ENCODE measurements at places on chromosomes 3 and 15.

DNA sequence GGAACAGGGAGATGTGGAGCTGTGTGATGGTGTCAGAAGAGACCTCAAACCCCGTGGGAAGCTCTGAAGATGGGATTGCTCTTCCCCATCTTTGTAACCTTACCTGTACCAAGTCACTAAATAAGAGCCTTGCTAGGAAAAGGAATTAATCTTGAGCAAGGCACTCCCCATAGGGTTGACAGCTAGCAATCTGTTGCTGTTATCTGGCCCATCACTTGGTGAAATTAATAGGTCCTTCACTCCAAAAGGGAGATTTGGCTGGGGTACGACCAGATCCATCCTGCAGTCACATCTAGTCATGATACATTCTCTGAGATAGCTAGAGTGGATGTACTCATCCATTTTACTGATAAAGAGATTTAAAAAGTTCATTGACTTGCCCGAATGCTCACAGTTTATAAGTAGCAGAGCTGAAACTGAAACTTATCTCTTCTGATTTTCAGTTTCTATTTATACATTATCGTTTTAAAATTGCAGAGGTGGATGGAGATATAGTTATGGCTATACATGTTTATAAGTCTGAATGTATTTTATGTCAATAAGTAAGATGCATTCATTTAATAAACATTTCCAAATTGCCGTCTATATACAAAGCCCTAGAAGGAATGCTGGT, 299.1 kb upstream of the MCTP2 start:
- DNase-seq, result no peak

- no peak for DNase-seq
Measured at GRCh38 chr3:21898316-21898715, 147.3 kb upstream of the ZNF385D start.

- peak; percentile 35 for DNase-seq
Measured at GRCh38 chr3:115819785-115820384, 196.6 kb downstream of the GAP43 start.

GRCh38 chr15:62618432-62618831, 424.1 kb upstream of the TPM1 start:
- DNase-seq, result no peak

DNA sequence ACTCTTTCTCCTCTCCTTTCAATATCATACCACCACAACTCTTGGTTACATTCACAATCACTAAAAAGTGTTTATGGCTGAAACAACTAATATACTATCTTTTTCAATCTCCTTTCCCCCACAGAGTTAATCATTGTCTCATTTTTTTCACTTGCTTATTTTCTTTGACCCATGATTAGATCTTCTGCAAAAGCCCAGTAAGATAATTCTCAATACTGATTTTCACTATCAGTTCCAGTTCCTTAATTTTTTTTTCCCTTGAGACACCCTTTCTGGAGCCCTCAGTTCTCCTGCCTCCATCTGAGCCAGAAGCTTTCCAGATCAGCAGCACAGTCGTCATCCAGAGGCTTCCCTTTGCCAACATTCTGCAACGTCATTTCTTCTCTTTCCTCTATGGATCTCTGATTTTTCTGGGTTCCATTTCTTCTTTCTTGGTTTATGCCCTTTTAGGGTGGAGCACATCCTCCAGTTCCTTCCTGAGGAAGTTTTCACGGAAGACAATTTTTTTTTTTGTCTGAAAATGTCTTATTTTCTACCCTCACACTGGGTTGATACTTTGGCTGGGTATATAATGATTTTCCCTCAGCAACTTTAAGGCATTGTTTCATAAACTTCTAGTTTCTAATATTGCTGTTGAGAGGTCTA, 88.7 kb upstream of the C15orf39 start:
- DNase-seq, result no peak

- no peak for DNase-seq
Measured at GRCh38 chr3:30567139-30567753, 39.2 kb upstream of the TGFBR2 start.

DNA sequence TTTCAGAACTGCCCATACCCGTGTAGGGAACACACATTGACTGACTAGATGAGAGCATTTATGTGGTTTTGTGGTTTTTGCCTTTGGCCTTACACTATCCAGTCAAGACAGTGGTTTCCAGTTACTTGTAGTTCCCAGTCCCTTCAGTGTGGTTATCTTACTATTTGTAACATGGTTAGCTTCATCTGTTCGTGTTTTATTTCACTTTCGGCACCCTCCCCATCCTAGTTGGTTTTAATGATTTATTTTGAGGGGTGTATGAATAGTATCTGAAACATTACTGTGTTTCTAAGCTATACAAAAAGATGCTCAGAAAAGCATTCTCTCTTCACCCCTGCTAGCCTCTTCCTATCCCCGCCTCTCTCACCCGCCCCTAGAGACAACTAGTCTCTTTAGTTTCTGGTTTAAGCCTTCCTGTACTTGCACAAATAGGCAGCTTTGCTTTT, 14.1 kb downstream of the LYSMD4 start:
- no peak for DNase-seq

DNA sequence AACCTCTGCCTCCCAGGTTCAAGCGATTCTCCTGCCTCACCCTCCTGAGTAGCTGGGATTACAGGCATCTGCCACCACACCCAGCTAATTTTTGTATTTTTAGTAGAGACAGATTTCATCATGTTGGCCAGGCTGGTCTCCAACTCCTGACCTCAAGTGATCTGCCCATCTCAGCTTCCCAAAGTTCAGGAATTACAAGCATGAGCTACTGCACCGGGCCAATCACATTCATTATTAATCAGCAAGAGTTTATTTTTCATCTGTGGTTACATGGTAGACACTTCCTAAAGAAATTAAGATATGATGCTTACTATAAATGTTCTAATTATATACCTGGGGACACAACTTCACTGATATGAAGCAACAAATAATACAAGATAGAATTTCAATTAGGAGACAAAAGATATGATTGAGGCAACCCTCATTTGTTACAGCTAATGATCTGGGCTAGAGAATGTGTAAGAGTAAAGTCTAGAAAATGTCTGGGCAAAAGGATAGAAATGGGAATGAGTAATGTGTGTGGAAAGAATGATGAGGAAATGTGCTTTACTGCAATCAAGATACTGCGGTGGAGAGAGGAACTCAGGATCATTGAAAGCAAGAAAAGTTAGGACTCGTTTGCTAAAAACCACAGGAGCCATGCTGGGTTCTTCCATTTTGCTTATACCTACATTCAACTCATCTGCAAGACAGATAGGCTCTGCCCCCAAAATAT, 366.8 kb downstream of the ZIC1 start:
- no peak for DNase-seq

DNA sequence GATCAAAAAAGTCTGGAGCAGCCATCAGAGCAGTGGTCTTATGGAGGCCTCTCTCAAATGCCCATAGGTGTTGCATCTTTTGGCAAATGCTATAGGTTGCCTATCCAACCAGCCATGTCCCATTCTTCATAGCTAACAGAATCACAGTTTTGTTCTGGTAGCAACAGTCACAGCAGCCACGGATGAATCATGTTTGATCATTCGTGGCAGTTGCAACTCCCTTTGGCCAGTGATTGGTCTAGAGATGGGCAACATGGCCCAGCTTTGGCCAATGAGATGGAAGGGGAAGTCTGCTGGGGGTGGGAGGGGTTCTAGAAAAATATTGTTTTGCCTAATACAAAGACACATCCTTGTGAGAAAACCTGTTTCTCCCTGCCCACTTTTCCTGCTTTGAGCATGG, 50.3 kb upstream of the PPP2R3A start:
- no peak for DNase-seq

DNA sequence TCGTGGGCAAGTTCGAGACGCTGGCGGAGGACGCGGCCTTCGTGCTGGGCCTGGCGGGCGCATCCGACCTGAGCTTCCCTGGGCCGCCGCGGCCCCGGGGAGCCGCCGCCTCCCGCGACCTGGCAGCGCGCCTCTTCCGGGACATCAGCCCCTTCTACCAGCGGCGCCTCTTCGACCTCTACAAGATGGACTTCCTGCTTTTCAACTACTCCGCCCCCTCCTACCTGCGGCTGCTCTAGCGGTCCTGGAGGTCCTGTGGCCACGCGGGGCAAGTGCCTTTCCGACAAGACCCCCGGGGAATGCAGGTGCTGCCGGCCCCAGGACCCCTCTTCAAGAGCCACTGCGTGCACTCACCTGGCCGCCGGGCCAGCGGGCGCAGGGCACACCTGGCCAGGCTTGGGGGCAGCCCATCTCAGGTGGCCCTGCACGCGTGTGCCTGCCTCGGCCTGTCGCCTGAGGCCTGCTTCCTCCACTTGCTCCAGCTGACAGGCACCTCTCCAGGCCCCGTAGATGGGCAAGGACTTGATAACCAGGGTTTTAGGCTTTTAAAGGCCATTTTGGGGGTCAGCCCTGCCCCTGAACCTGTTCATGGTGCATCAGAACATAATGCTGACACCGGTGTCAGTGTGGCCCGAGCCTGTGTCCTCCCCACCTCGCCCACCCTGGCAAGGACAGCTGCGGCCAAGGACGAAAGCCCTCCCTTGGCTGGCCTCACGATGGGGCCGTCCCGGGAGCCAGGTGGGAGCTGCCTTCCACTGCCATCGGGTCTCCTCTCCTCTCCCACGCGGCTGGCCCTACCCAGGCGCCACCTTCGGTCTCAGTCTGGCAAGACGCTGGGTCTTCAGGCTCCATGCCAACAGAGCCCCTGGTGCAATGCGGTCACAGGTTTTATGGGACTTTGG, 16.1 kb downstream of the C3orf22 start:
- DNase-seq, result no peak

- no peak for DNase-seq
Measured at GRCh38 chr3:141979050-141979671, 102.7 kb downstream of the ATP1B3 start.

DNA sequence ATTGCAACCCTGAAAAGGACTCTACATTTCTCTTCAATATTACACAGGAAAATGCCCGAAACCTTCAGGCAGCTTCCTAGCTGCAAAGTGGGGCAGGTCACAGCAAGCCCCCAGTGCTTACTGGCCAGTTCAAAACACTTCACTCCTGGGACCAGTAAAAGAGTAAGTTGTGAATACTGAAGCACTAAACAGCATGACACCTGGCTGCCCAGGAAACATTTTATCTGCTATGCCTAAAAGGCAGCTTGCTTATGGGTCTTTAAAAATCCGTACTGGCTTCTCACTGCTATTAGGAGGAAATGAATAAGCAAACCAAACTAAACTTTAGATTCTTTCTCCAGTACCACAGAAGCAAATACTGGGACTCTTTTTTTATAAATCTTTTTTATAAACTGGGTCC, 457.9 kb upstream of the ALCAM start:
- DNase-seq, result no peak

DNA sequence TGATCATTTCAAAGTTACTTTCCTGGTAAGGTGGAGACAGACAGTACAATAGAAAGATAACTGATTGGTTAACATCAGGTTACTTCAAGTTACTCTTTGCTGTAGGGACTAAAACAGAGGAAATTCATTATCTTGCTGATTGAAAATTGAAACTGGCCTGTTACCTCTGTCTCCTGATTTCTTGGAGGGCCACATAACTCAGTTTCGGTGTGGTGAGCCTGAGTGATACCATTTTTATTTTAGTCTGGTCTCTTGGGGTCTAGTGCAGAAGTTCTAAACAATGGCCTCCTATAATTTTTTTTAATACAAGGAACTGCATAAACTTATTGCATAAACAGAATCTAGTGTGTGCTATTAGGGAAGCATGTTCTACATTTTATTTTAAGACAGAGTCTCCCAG, 1.2 kb upstream of the ICE2 start:
- no peak for DNase-seq

- no peak for DNase-seq
Measured at GRCh38 chr15:57337868-57338411, 38.4 kb upstream of the CGNL1 start.

DNA sequence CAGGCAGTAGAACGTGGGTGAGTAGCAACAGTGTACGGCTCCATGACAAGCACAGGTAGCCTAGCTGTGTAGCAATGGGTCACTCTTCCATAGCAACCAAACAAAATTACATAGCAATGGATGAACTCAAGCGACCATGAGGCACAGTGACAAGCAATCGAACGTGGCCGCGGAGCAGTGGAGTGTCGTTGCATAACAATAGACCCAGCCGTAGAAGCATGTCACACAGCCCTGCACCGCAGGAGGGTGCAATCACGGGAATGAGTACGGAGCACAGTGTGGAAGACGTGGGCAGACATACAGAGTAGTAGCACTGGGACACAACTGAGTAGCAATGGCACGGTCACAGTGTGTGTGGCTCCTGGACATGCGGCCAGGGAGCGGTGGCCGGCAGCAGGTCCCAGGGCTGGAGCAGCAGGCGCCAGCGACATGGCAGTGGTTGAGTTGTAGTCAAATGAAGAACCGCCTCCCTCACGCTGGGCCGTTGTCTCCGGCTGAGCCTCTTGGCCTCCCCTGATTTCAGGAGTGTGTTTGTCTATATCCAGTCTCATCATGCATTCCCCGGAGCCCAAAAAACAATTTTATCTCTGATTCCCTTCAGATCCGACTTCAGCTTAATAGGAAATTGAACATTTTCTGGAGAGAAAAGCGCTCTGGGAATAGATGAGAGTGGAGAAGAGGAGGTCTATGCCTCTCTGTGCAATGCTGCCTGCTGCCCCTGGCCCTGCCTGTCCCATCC, 64.1 kb downstream of the CCDC33 start:
- DNase-seq, result no peak

DNA sequence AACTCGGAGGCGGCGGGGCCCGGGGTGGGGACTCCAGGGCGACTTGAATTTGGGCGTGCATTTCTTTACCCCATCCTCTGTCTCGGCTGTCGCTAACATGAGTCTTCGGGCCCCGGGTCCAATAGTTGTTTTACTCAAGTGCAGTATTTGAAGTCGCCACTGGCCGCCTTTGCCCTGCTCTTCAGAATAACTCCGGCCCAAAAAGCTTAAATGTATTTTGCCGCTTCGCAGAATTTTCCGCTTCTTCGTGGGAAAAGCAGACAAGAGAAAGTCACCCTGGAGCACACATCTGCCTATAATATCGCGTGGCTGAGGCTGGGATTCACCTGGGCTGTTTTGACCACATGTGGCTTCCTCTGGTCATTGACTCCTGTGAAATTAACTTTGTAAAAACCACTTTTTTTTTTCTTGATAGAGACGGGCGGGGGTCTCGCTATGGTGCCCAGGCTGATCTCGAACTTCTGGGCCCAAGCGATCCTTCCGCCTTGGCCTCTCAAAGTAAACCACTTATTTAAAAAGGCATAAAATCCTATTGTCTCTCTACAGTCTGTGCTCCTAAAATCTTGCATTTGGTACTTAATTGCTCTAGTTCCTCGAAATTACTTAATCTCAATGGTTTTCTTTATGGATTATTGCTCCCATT, 676 bp downstream of the CNOT10 start:
- DNase-seq, result no peak

All from stimulated activated CD8-positive, alpha-beta memory T cell treated with anti-CD3 and anti-CD28 coated beads, Interleukin-15, amount 100 ng/mL, for 1 hour (primary cell).